ENCODE measurements at places on chromosomes 2 and 18.

- no peak for DNase-seq
Measured at GRCh38 chr2:126038861-126039260, 617.1 kb upstream of the GYPC start.

GRCh38 chr2:227864161-227864756 is 7.2 kb upstream of the DAW1 start:
- no peak for DNase-seq

DNA sequence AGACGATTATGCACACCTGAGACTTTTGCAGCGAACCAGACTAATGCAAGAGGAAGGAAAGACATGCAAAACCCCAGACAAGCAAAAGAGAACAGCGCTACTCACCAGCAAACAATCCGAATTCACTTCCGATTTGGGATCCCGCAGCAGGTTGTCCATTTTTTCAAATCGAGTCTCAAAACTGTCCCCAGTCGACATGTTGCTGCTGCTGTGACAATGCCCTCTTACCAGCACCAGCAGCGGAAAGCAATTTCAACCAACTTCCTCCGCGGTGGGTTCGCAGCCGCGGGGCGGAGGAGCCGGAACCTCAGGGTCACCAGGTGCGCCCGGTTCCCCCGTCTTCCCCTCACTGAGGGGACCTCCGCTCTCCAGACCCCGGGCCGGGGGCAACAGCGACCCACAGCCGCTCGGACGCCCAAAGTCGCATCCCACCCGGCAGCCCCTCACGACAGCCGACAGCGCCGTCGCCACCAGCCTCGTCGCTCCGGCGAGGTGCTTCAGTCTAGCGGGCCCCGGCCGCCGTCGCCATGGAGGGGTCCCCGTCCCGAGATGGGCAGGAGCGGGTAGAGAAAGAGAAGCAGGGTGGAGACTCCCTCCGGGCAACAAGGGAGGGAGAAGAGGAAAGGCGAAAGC is 784 bp downstream of the ROCK1 start:
- peak; percentile 76 for DNase-seq

DNA sequence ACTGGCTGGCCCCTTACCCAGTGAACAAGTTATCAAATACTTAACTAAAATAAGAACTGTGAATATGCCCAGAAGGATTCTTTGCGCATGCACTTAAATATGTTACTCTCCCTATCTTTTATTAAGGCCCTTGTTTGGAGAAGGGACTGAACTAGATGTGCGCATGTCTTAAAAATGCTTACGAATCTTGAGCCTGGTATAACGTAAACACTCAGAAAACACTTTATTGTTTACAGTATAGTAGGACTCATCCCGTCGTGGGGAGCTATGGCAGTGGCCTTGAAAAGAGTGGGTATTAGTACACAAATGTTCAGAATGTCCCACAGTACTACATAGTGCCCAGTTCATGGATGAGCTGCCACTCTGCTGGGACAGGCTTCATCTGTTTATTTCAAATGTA is 75.9 kb upstream of the MAP4K3 start:
- no peak for DNase-seq

GRCh38 chr2:78023356-78023755 is 501.2 kb upstream of the LRRTM4 start:
- DNase-seq: no peak

DNA sequence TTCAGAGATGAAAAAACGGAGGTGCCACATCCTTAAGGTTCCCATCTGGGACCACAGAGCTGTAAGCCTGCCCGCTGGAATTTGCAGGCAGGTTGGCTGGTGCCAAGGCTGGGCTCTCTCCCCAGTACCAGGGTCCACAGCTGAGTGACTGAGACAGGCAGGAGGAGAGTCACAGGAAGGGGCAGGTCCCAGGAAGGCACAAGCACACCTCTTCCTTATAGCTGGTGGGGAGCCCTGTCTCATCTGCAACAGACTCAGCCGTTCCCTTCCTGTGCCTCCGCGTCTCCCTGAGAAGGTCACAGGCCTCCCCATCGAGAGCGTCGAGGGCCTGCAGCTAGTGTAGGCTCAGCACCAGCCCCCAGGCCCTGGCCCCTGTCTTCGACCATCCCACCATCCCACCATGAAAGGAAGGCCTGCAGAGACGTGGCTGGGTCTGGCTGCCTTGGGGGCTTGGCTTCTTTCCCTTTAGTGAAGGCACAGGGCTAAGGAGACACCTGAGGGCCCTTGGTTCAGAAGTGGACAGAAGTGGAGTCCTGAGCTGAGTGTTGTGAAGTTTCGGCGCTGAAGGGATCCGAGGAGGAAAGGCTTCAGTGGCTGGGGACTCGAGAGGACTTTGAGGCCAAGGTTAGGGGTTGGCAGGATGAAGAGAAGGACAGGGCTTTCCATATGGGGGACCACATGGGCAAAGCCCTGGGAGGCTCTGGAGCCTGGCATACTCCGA is 26.8 kb downstream of the GLI2 start:
- DNase-seq: no peak

DNA sequence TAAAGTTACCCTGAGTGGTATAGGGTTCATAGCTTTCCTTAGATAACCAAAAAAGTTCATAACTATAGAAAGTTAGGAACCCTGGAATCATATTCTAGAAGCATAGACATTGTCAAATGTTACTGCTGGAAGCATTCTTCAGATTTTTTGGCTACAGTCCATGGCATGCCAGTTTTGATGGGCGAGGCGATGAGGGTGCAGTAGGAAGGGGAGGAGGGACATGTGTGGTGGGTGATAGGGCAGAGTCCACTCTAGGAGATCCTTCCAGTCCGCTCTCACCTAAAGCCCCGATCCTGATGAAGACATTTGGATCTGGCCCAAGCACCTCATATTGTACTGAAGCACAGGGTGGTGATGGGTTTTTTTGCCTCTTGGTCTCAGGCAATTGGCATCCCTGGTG is 91.8 kb downstream of the HRH4 start:
- DNase-seq: no peak

DNA sequence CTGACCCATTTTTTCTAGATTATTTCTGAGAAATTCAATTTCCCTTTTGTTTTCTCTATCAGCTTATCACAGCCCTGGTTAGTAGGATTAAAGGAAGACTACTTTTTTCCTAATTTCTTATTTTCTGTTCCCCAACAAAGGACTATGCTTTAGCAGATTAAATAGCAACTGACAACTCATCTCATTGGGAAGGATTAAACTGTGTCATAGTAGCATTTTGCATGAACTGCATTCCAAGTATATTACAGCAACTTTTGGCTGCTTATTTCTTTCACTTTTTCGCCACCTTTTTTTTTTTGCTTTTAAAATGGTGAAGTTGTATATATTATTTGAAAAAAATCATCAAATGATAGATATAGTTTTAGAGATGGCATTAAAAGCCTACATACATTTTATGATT is 570.3 kb downstream of the FBXO15 start:
- DNase-seq: no peak

DNA sequence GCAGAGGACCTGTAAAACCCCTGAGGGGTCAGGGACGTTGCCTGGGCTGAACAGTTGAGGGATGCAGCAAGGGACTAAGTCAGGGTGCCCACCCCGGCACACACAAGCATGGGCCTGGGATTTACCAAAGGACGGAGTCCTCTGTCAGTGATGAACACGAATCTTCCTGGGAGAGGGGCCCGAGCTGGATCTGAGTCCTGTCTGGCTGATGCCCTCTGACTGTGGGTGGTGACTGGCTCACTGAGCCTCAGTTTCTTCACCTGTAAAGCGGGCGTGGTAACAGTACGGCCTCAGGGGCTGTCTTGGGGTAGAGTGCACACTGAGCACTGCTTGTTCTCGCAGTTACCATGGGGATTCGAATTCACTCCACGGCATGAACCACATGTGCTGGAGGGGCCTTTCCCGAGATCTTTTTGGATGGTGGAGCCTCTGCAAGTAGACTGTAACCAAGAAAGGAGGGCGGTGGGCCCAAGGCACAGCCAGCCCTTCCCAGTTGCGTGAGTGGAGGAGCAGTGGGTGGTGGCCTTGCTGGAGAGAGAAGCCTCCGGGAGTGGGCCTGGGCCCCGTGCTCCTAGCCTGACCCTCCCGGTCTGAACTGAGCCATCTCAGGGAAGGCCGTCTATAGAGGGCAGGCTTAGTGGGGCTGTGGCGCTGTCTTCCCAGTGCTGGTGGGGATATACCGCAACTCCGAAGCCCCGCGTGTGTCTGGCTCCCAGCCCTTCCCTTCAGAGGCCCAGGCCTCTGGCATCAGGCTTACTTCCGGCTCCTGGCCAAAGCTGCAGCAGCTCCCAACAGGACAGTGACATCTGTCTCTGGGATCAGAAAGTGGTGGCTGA is 130.8 kb upstream of the HS6ST1 start:
- DNase-seq: no peak

DNA sequence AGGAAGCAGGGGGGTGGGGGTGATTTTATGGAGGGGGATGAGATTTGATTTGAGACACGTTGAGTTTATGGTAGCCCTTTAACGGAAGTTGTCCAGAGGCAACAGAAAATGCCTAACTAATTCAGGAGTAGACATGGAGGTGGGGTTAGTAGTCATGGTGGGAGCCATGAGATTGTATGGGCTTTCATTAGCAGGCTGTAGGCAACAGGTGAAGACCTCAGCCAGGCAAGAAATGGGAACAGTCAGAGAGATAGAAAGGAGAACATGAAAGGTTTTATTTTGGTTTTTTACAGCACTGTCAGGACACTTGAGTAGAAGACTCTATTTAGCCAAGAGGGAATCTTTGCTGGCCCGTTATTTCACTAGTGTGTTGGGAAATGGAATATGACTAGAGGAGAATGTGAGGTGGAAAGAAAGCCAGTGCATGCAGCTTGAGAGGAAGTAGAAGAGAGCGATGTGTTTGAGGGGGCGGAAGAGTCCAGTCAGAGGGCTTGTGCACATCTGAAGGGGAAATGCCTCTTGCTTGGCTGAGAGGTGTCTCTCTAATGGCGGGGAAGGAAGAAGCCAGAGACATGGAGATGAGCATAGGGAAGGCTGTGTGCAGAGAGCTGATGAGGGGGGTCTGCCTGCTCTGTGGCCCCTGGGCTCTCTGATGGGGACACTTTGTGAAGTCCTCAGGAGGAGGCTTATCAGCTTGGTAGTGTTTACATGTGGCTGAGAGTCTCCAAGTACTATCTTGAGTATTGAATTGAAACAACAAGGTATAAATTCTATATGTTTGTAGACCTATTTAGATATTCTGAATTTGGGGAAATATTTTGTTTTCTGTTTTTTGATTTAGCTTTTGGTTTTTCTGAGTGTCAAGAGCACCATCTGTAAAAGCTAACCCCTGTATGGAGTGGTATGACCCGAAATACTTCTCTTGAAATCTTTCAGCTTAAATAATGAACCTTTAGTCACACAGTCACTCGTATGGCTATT is 66.9 kb upstream of the ITM2C start:
- DNase-seq: no peak

DNA sequence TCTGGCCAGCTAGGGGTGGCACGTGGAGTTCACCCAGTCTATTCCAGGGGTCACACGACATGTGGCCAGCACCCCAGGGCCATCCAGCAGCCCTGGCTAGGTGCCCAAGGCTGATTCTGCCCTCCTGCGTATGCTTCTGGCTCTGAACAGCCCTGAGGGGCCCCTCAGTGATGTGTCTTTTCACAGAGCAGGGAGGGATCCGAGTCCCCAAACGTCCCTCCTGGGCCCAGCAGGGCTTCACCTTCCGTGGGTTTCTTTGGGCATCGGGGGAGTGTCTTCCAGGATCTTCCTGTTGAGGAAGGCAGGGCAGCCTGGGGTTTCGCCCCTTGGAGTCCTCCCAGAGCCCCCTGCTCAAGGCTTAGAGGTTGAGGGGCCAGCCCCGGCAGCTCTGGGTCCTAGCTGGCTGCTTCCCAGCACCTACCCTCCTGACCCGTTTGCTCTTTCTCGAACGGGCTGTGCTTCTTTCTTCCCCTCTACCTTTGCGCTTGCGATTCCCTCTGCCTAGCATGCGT is 165.9 kb downstream of the DYSF start:
- no peak for DNase-seq

GRCh38 chr2:207078186-207078798 is 87.5 kb downstream of the KLF7 start:
- no peak for DNase-seq

GRCh38 chr2:152613235-152613634 is 104.0 kb downstream of the PRPF40A start:
- no peak for DNase-seq

DNA sequence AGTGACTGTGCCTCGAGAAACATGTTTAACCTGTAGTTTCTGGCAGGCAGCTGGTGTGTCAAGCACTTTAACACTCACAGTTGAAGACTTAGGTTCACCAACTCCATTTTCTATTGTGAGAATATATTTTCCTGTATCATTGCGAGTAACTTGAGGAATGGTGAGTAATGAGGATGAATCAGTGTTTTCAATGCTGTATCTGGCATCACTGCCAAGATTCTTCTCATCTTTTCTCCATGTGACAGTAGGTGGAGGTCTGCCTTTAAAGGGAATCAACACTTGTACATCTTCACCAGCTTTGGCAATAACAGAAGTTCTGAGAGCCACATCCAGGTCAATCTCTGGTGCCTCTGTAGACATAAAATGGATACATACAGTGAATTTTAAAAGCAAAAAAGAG is 72.8 kb downstream of the PLEKHA3 start:
- DNase-seq: no peak

- DNase-seq: no peak
Measured at GRCh38 chr2:144201868-144202468, 318.0 kb downstream of the ZEB2 start.

DNA sequence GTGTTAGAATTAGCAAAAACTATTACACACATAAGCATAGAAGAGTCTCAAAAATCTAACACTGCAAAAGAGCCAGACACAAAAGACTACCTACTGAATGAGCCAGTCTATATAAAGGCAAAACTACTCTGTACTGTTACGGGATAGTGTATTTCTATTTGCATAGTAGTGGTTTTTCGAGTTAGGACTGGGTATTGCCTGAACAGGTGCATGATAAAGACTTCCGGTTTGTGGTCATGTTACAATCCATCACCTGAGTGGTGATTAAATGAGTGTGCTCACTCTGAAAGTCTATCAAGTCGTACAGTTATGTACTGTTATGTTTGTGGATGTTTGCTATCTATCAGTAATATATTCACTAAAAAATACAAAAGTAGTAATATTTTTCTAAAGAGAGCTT is 523.3 kb upstream of the SYT4 start:
- no peak for DNase-seq

DNA sequence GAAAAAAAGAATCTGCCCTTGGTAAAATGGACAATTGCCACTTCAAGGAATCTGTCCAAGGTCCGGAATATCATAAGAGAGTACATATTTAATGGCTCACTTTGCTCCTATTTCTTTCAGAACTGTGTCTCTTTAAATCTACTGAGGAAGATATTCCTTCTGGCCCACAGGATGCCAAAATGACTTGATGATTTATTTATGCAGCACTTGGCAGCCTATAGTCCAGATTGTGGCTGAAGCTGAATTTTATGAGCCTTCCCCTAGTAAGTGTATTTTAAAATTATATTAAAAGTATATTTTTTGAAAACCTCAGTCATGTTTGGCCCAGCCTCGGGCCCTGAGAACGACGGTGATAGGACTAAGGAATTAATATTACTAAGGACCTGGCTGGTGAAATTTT is 465.1 kb upstream of the HNRNPA3 start:
- DNase-seq: no peak

- DNase-seq: no peak
Measured at GRCh38 chr18:79890674-79891073, 60.8 kb downstream of the SLC66A2 start.

DNA sequence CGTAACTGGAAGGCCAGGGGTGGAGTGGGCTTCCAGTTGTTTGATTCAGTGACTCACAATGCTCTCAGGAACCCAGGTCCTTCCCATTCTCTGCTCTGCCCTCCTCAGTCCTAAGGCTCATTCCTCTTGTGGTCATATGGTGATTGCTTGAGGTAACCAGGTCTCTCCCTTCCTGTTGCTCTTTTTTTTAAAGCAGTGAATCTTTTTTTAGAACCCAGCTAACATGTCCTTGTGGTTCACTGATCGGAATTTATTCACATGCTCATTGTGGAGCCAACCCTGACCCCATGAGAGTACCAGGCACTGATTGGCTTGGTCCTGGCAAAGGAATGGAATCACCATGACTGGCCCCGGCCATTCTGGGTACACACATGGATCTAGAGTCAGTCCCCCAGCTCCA is 7.4 kb downstream of the THNSL2 start:
- DNase-seq: no peak
